ENCODE measurements at places on chromosomes 16 and 17.

GRCh38 chr17:14904386-14904785 is 360.7 kb downstream of the PMP22 start:
- no peak for DNase-seq

GRCh38 chr16:81607006-81607405 is 162.4 kb downstream of the CMIP start:
- DNase-seq = no peak

- no peak for DNase-seq
These were observed 18.6 kb upstream of the PITPNM3 start for GRCh38 chr17:6574687-6575595.

DNA sequence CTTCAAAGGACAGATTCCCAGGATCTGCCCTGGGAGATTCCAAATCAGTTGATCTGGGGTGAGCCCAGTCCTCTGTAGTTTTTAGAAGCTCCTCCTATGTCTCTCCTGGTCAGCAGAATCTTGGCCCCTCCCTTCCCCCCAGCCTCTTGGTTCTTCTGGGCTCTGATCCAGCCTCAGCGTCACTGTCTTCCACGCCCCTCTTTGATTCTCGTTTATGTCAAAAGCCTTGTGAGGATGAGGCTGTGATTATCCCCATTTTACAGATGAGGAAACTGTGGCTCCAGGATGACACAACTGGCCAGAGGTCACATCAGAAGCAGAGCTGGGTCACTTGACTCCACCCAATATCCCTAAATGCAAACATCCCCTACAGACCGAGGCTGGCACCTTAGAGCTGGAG is 840 bp upstream of the CDH5 start:
- DNase-seq = no peak

GRCh38 chr16:87126403-87127025 is 190.7 kb downstream of the C16orf95 start:
- DNase-seq = no peak

GRCh38 chr16:80125677-80126076 is 415.1 kb upstream of the DYNLRB2 start:
- no peak for DNase-seq

- no peak for DNase-seq
These were observed 32.6 kb downstream of the WNT9B start for GRCh38 chr17:46883871-46884520.

DNA sequence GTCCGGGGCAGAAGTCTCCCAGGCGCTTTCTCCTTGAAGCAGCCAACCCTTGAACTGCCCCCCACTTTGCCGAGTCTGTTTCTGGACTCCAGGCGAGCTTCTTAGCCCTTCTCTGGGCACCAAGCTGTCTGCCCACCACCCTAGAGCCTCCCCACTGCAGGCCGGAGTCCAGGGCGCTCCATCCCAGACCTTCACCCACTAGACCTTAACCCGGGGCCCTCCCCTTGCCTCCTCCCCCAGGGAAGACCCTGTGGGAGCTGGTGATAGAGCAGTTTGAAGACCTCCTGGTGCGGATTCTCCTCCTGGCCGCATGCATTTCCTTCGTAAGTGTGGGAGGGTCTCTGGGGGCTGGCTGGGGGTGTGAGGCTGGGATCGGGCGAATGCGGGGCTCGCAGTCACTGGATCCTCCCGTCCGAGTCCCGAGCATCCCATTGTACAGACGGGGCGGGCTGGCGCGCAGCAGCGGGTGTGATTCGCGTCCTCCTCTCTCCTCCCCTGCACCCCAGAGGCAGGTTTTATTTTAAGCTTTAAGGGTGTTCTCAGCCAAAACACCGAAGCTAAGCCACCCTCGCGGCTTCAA is 1.1 kb downstream of the ATP2A1 start:
- no peak for DNase-seq

DNA sequence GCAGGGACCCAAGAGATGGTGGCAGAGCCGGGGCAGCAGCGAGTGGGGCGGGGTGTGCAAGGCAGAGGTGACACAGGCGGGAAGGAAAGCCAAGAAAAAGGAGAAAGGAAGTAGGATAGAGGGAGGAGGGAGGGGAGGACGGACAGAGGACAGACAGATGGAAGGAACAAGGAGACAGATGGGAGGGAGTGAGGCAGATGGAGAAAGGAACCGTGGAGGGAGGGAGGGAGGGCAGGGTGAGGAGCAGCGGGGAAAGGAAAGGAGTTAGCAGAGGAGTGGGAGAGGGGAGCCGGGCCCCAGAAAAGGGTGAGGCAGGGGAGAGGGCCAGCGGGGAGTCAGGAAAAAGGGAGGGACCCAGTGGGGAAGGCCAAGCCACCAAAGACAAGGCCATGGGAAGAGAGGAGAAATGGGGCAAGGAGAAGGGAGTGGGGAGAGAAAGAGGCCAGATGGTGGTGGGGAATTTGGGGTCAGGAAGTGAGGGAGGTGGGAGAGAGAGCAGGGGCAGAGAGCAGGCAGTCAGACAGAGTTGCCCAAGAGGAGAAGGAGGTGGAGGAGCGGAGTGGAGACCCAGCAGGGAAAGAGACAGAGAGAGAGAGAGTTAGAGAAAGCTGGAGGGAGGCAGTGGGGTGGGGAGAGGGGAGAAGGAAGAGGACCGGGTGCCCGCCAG is 13.2 kb upstream of the ASGR1 start:
- DNase-seq = no peak

GRCh38 chr16:84266451-84266850 is 26.6 kb upstream of the KCNG4 start:
- DNase-seq = no peak

DNA sequence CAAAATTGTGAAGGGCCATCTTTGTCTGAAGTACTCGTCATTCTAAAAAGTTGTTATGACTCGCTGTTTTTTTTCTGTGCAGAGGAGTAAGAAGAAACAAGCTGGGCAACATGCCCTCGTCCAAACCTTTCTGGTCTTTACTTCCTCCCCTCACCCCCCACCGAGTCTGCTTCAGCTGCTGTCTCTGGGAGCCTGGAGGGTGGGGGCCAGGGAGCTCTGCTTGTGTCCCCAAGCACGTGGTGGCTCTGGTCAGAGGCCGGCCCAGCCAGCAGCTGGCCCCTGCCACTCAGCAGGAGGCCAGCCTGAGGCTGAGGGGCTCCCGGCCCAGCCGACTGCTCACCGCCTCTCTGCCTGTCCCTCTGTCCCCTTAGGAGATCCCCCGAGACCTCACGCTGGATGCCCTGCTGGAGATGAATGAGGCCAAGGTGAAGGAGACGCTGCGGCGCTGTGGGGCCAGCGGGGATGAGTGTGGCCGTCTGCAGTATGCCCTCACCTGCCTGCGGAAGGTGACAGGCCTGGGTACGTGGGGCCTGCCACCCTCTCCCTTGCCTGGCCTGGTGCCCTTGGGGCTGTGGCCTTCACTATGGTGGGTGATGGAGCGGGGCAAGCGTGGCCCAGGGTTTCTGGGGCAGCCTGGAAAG is 53.7 kb upstream of the LGALS9 start:
- DNase-seq = no peak

DNA sequence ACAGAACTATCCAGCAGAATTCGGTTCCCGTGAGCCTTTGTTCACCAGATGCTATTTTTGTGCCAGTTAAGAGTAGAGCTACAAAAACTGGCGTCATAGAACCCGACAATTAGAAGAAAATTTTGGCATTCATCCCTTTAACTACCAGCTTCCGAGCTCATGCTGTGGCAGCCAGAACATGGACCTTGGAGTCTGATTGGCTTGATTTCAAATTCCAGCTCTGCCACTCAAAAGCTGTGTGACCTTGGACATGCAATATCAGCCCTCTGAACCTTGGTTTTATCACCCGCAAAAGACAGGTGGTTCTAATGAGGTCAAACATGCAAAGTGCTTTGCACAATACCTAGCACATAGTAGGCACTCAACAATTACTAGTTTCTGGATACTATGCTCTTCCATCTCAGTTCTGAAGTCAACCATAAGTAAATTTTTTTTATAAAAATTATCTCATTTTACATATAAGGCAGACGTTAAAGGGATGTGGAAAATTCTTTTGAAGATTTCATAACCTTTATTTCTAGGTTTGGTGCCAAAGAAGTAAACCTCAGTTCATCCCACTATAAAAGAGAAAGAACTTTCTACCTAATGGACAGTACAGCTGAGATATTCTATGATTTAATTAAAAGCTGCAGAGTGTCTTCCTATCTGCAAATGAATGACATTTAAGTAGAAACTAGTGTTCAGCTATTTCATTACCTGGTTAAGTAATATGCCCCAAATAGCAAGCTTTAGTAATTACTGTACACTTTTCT is 331.5 kb downstream of the HAPSTR1 start:
- no peak for DNase-seq

DNA sequence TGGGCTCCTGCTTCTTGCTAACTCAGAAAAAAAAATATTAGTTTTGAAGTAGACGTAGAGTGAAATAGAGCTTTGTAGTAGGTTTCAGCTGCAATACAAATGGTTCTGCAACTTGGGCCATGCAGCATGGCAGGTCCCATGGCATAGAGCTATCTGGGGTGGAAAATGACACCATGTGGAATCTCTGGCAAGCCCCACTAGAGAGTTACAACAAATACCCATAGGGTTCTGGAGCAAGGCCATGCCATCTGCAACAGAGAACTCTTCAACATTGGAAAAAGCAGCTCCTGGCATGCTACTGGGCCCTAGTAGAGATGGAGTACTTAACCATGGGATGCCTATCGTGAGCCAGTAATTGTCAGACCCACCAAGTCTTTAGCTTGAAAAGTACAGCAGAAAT is 25.3 kb upstream of the RBBP6 start:
- no peak for DNase-seq

GRCh38 chr16:10885246-10885645 is 8.2 kb downstream of the CIITA start:
- no peak for DNase-seq

- DNase-seq = no peak
These were observed 45.6 kb downstream of the RMI2 start for GRCh38 chr16:11390573-11391495.

DNA sequence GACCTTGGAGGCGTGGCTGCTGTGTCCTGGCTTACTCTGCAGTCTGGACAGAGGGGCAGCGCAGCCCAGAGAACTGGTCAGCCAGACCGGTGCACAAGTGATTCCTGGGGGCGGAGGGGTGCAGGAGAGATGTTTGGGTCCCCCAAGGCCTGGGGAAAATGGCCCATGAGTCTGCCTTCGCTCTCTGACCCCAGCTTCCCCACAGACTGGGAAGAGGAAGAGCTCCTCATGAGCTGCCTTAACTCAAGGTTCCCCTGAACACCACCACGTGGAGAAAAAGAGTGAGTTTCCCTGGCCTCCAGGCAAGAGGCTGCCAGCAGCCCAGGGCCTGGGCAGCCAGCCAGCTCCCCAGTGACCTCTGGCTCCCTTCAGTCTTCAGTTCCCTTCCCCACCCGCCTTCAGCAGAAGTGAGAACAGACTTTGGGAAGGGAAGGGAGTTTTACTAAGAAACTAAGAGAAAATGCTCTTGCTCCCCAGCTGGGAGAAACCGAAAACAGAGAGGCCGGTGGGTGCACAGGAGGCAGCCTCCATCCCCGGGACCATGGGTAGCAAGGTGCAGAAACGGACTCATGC is 2.0 kb upstream of the C17orf99 start:
- DNase-seq = no peak

- no peak for DNase-seq
These were observed 397.4 kb downstream of the NPIPA8 start for GRCh38 chr16:17939122-17939536.

DNA sequence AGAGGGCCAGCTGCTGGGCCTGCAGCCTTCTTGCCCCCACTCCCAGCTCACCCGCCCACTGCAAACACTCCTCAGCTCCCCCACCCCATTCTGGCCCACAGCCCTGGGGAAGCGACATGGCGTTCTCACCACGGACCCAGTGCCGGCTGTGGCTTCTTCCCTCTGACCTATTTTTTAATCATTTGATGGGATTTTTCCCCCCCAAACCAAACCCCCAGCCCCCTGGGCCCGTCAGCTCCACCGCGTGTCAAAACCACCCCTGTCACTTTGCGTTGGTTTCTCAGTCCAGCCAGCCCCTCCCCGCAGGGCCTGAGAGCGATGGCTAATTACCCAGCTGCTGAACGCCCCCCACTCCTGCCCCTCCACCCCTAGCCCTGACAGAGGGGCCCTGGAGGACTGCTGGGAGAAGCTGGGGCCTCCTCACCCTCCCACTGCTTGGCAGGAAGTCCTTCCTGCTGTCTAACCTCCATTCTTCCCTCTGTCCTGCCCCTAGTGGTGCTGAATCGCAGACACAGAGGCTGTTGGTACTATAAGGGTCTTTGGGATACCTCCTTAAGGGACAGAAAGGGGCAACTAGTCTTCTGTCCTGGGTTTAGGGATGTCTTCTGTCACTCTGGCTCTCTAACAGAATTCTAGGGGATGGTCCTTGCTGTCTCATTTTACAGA is 7.5 kb upstream of the TBX21 start:
- no peak for DNase-seq

- DNase-seq = no peak
These were observed 129.8 kb downstream of the NTN1 start for GRCh38 chr17:9151091-9151490.

GRCh38 chr16:25796239-25796638 is 104.5 kb downstream of the HS3ST4 start:
- DNase-seq = no peak

GRCh38 chr17:49869038-49869374 is 21.1 kb upstream of the TAC4 start:
- DNase-seq = no peak

- no peak for DNase-seq
These were observed 1572.3 kb downstream of the CDH8 start for GRCh38 chr16:60463986-60464385.

GRCh38 chr16:86537486-86537885 is 17.5 kb downstream of the MTHFSD start:
- no peak for DNase-seq

DNA sequence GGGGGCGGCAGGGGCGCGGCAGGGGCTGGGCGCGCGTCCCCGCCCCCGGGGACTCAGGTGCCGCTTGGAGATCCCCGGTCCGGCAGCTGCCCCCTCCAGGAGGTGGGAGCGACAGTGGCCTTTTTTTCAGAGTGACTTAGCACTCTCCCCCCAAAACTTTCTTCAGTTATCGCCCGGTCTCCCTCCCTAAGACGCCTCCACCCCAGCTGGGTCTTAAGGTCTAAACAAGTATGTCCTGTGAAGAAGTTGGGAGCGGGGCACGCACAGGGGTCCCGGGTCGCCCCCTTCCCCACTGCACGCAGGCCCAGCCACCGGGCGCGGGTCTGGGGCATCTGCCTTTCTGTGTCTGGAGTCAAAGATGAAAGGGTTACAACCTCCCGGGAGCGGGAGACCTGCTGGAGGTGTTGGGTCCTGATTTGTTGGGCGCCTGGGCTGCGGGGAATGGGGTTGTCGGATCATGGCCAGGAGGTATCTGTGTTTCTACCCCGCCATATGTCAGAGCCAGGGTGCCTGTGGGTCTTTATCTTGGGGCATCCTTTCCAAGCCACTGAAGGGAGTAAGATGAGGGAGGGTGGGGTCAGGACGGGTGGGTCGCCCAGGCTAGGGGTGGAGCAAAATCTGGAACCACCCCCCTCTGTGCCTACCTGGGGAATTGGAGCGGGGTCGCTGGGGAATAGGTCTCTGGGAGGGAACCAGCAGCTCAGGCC is 757 bp downstream of the FMNL1 start:
- peak; percentile 23 for DNase-seq

DNA sequence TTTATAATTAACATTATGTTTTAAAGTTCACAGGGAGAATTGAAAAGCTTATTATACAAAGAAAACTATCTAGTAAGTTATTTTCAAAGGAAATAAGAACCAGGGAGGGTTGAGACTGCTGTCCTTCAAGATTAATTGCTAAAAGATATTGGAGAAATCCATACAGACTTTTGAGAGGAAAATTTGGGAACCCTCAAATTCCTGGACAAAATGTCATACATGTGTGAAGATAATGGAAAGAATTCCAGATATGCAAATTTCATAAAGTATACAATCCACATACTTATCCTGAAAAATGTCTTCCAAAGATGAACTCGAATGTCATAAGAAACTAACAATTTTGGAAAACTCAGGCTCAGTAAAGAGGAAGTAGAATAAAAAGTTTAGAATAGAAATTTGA is 213.8 kb downstream of the HS3ST3A1 start:
- no peak for DNase-seq
